CD4-positive, alpha-beta T cell treated with Interleukin-1 beta for 1 hour (primary cell): ENCODE measurements at places on chromosomes 7 and 10.

- no peak for DNase-seq
These were observed 35.8 kb downstream of the ZFAND2A start for GRCh38 chr7:1124164-1124563.

DNA sequence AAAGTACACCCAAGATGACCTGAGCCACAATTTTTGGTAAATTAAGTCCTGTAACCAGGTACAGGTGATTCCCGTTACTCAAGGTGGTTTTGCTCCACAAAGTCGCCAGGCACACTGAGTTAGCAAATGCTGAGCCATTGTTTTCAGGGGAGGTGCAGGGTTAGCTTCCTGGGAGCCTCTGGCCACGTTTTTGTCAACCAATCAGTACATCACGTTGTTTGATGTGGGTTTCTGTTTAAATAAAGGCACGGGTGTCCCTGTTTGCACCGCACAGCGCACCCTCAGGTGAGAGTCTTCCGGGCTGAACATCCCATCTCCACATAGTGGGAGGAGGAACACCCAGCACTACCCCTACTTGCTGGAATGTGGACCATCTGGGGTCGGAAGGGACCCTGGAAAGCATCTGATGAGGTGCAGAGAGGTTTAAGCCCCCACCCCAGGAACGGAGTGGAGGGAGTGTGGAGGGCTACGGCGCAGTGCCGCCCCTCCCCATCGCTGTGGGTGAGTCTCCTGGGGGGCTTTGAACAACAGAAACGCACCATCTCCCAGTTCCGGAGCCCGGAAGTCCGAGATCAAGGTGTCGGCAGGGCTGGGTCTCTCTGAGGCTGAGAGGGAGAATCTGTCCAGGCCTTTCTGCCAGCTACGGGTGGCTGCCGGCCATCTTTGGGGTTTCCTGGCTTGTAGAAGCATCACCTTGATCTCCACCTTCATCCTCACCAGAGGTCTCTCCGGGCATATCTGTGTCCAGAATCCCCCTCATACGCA, 42.5 kb downstream of the PRKAG2 start:
- DNase-seq, result no peak

DNA sequence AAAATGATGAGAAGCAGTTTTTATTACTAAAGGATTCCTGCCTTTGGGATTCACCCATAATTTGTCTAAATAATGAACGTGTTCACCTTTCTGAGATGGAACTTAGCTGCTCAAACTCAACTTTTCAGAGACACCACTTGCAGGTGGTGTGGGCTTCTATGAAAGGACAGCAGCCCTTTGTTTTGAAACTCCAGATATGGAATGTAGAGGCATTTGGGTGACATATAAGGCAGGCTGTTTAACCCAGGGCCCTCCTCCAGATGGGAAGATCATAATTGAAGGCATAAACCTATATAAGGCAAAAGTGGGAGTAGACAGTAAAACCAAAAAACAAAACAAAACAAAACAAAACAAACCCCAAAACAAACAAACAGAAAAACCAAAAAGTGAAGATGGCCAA, 11.9 kb upstream of the HUS1 start:
- no peak for DNase-seq

GRCh38 chr7:150787321-150788281, 12.6 kb downstream of the TMEM176B start:
- DNase-seq, result peak; percentile 56

- no peak for DNase-seq
These were observed 5.2 kb upstream of the HOXA2 start for GRCh38 chr7:27107391-27108381.

DNA sequence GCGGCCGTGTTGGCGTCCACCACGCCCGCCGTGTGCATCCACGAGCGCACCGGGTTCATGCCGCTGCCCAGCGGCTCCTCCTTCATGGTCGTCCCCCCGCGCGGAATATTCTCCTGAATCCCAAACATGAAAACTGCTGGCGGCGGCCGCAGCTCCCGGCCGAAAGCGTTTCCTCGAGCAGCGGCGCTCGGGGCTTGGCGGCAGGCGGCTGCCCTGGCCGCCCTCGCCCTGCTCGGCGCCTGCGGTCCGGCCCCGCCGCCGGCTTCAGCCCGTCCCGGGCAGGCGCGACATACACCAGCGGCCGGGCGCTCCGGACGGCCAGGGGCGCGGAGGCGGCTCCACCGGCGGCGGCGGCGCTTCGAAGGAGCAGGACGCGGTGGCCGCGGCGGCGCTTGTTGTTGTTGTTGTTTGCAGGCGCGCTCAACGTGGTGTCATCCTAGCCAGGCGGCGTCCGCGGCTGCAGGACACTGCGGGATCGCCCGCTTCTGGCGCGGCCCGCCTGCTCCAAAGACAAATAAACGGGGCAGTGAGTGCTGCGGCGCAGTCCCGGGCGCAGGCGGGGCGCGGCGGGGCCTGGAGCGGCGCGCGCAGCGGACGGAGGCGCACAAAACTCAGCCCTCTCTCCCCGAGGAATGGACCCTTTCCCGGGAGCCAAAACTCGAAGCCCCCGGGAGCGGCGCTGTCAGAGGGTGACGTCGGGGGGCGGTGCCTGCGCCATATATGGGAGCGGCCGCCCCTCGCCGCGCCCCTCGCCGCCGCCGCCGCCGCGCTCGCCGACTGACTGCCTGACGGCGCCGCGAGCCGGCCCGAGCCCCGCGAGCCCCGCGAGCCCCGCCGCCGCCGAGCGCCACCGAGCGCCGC, at the start of gene EBF3:
EBF3 (minus strand) TSS at position 634 of the 861 bp plus-strand sequence; CDS start at position 128, 506 bp downstream.
- peak; percentile 35 for DNase-seq

DNA sequence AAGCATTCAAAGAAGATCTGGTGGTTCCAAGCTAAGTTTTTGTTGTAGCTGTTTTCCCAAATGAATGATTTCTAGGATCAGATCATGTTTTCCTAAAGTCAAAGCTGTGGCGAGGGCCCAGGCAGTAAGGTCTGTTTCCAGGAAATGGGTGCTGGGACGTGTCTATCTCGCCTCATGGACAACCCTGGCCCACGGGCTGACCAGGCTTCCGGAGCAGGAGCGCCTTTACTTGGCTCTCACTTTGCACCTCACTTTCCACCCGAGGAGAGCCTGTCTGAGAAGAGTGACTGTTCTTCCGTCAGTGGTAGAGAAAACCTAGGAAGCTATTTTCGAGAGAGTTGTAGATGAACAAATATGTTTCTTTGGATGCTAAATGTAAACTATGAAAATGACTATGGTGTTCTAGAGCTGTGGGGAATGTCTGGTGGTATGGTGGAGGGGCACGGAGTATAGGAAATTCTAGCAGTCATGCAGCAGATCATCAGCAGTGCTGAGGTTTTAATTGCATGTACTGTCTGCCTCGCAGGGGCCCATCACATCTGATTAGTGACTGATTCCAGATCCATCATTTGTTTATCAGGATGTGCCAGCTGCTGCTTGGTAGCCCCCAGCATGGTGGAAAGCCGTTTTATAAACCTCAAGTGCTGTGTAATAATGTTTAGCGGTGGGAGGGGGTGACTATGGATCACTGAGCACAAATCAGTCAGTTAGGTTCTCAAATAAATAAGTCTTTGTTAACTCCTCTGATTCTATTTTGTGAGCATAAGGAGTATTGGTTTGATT, 66.6 kb downstream of the VWC2 start:
- no peak for DNase-seq

DNA sequence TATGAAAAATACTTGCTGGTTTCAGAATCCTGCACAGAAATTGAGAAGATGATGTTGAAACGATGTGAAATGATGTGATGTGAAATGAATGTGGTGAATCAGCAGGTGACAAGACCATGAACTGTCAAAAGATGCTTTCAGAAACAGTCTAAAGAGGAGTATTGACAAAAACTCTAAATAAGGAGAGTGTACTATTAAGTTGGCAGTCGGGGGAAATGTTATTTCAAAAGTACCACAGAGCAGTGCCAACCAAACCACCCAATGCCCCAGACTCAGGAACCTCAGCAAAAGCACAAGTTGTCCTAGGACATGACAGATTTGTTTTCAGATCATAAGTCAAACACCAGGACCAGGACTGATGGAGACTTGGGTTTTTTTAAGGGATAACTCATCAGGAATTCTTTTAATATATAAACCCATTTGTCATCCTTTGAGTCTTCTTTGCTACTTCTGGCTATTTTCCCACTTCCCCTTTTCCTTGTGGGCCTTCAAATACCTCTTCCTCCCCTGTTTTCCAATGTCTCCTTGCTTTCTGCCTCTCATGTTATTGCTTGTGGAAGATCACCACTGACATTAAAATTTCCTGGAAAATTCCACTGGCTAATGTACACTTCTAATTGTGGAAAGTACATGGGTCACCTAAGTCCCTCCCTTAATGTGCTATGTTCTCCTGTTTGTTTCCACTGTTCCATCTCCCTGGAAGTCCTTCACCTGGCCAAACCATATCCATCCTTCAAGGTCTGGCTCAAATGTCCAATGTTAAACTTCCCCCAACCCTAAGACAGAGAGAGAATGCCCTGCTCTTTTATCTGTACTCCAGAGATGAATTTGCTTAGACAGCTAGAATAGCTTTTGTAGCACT, 10.2 kb upstream of the PPP1R3C start:
- no peak for DNase-seq

GRCh38 chr7:106954840-106955239, 89.7 kb upstream of the PRKAR2B start:
- DNase-seq, result no peak

DNA sequence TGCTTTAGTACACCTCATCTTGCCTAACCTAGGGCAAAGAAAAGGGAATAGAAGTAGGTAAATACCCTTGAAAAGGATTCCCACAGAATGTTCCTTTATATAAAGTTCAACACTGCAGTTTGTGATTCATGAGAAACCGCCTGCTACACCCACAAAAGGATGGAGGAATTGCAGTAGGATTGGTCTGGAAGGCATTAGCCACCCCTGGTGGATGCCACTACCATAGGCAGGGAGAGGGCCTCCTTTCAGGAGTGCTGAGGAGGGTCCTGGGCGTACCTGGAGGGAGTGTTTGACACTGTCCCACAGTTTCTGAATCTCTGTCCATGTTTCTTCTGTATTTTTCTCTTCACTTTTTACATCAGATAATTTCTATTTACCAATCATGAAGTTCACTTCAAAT, 221.8 kb upstream of the TMEM72 start:
- no peak for DNase-seq

GRCh38 chr7:123647106-123647730, 8.4 kb upstream of the LMOD2 start:
- DNase-seq, result no peak

DNA sequence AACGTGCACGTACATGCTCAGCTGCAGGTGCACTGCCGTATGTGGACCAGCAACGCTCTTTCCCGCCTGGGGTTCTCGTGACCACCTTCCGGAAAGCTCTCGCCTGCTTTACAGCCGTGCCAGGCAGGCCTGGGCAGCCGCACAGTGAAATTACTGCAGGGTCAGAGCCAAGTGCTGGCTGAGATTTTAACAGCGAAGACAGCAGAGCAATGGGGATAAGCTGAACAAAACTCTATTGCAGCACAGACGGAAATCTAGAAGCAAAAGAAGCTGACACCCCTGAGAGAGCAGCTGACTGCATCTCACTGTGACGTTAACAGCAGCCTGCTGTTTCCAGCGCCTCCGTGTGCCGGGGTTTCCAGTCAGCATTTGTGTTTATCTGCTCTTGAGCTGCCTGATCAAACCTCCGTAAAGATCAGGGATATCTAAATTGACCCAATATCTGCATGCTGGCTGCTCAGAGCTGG, 179.0 kb downstream of the DIP2C start:
- no peak for DNase-seq

DNA sequence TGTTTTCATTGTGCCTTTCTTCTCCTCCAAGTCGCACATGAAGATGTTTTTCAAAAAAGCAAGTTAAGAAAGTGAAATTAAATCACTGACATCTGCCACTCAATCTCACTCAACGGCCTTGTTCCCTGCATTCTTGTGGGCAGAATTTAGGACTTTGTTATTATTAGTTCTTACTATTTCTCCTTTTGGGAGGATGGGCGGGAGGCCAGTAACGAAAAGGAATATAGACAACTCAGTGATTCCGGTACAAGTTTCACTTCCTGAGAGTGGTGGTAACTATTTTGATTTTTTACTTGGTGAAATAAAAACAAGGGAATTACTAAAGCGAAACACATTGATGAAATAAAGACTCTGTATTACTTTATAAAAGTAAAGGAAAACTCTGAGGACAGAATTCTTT, 231.9 kb upstream of the HABP2 start:
- peak; percentile 13 for DNase-seq

- DNase-seq, result no peak
These were observed 77.1 kb downstream of the ITGB8 start for GRCh38 chr7:20407585-20408466.

GRCh38 chr10:94983555-94983954, 45.1 kb downstream of the CYP2C9 start:
- DNase-seq, result no peak

GRCh38 chr10:76091926-76092325, 660.5 kb downstream of the LRMDA start:
- no peak for DNase-seq

GRCh38 chr10:97157578-97158095, 28.1 kb downstream of the SLIT1 start:
- DNase-seq, result no peak

DNA sequence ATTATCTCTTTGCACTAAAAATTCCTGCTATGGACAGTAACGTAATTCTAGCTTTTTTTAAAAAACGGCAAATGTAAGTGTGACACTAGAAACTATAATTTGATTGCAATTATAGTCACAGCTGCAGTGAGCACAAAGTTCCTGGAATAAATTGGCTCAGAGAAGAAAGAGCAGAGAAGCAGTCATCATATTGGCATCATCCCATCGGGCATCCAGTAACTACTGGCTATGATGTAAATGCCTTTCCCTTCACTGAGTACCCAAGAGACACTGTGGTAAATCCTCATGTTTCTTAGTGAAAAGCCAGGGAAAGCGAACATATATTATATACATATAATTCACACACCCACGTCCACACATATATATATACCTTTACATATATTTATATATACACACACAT, 43.6 kb downstream of the PIP4K2A start:
- DNase-seq, result no peak

- DNase-seq, result no peak
These were observed 101.1 kb downstream of the PRKAG2 start for GRCh38 chr7:151775547-151776443.

DNA sequence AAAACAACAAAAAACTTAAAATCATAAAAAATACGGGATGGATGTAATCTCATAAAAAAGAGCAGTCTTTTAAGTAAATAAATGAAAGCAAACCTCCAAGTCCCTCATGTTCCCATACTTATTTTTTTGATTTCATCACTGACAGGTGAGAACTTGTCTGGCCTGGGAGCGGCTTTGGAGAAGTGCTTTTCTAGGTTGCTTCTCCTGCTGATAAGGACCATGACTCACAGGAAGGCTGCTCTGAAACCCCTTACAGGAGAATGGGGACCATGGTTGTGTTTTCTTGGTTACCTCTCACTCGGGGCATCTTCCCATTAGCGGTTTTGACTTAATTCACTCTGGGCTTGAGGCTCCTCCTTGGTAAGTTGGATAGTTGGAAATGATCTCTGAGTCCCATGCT, 237.4 kb downstream of the CAMK1D start:
- no peak for DNase-seq

DNA sequence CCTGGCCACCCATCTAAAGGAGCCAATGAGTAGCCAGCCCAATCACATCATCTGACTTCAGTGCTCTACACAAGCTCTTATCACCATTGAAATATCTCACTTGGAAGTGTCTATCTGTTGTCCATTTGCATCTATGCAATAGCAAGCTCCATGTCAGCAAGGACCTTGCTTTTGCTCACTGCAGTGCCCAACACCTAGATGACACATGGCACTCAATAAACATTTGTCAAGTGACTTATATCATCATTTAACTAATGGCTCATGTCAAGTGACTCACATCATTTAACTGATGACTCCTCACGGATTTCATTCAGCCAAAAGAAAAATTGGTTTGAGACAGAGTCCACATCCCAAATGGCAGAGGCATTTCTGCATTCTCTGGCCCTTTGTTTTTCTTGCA, 92.9 kb upstream of the ADAM12 start:
- DNase-seq, result no peak

- no peak for DNase-seq
These were observed 38.9 kb downstream of the ADAP1 start for GRCh38 chr7:915291-916218.
